GM23248 (cell line): ENCODE measurements at places on chromosomes 3 and 15. TPM values are rescaled to one million over a fixed set of nuclear protein-coding genes. Genes with fewer than 3 reads are reported as not detected.

MUC13 gene
- total RNA-seq, result 0.25 and 0.32 TPM in 2 replicates

DNA sequence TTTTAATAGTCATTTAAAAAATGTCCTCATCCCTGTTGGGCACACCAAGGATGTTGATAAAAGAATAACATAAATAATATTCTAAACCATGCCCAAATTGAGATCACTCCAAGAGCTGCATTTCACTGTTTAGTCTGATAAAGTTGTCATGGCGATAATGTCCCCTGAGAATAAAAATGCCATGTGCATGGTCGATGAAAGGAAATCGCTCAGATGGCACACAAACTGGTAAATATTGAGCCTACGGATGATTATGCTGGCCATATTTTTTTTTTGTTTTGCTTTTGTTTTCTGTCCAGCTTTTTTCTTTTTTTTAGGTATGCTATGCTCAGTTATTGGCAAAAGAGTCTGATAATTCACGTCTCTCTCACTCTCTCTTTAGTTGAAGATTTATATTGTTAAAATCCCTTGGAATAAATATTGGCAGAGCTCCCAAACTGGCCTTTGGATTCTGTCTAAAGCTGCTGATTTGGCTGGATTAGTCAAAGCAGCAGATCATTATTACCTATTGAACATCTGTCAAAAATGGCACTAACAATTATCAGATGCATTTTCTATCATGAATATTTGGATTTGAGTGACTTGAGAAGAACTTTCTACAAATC lies 643.8 kb downstream of the SQOR start:
- H3K4me1 ChIP-seq, result no peaks in the 10 kb centered on the region
- H3K36me3 ChIP-seq, result no peaks in the 10 kb centered on the region
- H3K27ac ChIP-seq, result no peak overlapping the region
- H3K4me3 ChIP-seq, result no peak overlapping the region

TMC3 gene
- total RNA-seq, result not detected in 2 replicates

ZCWPW2 gene
- total RNA-seq, result 3.5 and 4.2 TPM in 2 replicates

MELTF gene
- total RNA-seq, result 0.86 and 0.89 TPM in 2 replicates

ISG20 gene
- total RNA-seq, result not detected in 2 replicates
